ENCODE measurements at places on chromosomes 11 and 22.

DNA sequence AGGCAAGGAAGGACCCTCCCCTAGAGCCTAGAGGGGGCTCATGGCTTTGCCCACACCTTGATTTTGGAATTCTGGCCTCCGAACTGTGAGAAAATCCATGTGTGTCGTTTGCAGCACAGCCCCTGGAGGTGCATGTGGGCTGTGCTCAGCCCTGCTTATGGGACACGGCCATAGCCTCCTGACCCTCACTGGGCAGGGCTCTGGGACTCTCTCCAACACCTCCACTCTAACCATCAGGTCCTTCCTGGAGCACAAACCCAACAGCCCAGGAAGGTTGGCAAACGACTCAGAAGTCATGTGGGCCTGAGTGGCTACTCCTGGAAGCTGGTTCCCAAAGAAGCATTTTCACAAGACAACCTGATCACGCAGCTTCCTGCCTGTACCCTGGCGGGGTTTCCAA lies 144.1 kb downstream of the CTTN start:
- no peak for DNase-seq

GRCh38 chr11:43366677-43367076 lies 8.0 kb downstream of the TTC17 start:
- DNase-seq: no peak

- no peak for DNase-seq
These were observed 3.6 kb downstream of the TNNI2 start for GRCh38 chr11:1842149-1843097.

- DNase-seq: no peak
These were observed 70.6 kb downstream of the PHF21A start for GRCh38 chr11:46050662-46051061.

DNA sequence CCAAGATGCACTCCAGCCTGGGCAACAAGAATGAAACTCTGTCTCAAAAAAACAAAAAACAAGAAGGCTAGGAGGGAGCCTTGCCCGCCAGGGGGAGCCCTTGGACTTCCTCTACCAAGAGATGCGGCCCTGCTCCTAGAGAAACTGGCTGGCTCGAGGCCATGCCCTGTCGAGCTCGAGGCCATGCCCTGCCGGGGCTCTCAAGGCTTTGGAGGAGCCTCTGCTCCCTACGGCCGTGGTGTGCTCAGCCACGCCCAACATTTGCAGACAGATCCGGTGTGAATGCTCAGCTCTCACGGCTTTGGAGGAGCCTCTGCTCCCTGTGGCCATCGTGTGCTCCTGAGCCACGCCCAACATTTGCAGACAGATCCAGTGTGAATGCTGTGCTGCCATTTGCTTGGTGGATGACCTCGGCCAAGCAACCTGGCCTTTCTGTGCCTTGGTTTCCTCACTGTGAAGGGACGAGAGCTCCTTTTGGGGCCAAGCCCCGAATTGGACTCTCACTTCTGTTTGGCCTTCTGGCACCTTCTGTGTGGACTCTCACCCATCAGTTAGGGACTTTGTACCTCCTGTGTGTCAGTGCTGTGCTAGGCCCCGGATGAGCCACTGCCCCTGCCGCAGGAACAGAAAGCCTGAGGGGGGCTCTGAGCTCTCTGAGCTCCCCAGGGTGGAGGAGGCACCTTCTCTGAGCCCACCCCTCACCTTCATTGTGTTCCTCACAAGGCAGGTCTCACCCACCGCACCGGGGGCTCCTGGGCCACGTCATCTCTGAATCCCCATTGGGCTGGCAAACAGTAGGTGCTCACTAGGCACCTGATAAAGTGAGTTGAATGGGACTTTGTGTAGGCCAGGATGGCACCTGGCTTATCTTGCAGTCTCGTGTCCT lies 14.1 kb downstream of the C11orf24 start:
- DNase-seq: peak; percentile 96

GRCh38 chr11:114207096-114207495 lies 89.1 kb upstream of the NNMT start:
- DNase-seq: no peak

GRCh38 chr11:96234866-96235441 lies 108.0 kb downstream of the MAML2 start:
- no peak for DNase-seq

- DNase-seq: no peak
These were observed 351.2 kb upstream of the API5 start for GRCh38 chr11:42960521-42961088.

- DNase-seq: no peak
These were observed 61.5 kb downstream of the IGLL1 start for GRCh38 chr22:23518376-23519187.

DNA sequence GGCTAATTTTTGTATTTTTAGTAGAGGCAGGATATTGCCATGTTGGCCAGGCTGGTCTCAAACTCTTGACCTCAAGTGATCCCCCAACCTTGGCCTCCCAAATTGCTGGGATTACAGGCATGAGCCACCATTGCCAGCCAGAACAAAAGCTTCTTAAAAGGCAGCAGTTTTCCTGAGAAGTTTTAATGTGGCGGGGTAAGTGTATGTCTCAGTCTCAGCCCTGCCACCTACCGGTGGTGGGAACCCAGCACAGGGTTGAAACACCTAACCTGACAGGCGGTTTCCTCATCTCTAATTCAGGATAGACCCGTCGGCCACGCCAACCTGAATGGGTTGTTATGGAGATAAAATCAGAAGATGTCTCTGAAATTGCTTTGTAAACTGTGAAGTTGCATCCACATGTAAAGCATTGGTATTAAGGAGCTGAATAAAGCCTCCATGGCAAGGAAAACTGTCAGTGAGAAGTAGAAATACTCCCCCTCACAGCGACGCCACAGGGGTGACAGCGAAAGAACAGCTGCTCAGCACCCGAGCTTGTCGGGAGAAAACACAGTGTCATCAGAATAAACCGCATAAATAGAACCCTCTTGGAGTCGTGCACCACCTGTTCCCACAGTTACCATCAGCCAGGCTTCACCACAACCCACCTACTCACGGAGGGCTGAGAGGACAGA lies 165.9 kb upstream of the NCAM1 start:
- no peak for DNase-seq

DNA sequence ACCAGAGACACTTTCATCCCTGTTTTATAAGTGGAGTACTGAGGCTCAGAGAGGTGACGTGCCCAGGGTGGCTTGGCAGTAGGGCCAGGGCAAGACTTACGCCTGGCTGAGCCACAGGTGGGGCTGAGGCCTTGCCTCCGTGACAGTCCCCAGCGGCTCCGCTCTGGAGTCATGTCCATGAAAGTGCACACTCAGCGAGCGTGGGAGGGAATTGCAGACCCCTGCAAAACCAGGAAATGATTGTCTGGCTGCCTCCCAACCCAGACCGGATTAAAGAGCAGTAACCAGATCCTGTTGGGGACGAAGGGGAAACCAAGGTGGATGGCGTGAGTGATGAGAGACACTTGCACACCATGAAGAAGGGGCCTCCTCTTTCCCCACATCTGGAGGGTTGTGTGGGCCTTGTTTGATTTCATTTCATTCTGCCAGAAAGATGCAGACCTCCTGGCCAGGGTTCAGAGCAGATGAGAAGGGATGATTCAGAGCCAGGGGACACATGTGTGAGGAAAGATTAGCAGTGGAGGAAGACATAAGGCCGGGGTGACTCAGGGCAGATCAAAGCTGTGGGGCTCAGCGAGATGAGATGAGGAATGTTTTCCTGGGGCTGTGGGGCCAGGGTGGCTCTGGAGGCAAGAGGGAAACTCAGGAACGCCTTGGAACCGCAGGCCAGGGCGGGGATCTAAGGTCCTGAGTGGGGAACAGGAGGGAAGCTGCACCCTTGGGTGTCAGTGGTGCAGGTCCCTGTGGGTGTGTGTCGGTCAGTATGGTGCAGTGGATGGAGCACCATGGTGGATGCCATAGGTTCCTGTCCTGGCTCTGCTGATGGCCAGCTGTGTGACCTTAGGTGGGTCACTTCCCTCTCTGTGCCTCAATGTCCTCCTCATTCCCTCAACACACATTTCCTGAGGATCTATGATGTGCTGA lies 29.9 kb upstream of the LRRC32 start:
- peak; percentile 90 for DNase-seq

DNA sequence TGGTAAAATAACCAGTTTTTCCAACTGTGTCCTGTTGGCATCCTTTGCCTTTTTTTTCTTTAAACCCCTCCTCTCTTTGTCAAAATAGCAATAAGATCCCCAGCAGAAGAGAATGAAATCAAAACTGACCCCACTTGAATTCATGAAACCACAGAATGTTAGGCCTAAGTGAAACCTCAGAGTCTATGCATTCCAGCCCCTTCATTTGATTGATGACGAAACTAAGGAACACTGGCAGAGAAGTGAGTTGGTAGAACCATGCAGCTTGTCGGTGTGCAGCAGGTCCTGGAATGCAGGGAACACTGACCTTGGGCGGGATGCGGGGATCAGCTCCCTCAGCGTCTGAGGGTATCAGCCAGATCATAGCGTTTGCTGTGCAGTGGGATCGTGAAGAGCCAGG lies 57.5 kb downstream of the GRK3 start:
- DNase-seq: peak; percentile 7

DNA sequence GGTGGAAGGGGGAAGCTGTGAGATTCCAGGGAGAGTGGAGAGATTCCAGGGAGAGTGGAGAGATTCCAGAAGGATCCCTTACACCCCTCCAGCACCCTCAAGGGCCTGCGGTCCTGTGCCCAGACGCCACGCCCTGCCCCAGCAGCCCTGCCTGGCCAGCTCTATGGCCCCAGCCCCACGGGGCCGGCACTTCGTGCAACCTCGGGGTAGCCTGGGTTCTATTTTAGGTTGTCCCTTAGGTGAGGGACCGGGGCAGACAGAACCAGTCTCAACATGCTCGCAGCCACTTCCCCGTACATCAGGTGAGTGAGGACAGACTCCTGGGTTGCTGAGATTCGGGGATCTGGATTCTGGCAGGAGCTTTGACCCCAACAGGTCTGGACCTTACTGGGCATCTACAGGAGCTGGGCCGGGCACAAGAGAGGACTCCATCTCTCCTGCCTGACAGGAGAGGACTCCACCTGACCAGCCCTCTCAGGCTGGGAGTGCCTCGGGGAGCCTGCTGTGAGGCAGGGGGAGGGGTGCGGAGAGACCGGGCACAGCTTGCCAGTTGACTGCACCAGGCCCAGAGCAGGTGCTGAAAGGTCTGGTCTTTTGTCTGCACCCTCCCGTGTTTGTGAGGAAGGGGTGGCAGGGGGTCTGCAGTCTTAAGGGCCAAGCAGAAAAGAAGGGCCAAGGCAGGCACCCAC lies 8.5 kb upstream of the ADORA2A start:
- no peak for DNase-seq

DNA sequence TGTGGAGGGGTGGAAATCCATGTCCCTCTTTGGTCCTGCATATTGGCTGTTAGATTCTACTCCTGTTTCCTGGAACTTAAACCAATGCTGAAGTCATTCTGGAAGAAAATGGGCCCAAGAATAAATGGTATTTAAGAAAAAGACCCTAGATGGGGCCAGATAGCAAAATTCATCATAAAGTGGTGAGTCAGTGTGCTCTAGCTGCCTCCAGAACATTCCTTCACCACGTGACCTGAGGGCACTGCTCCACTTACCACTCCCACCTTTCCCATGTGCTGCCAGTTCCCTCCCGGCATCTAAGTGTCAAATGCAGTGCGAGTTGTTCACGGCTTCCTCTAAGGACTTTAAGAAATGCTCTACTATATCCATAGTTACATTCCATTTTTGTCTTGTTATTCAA lies 30.9 kb upstream of the NAP1L4 start:
- no peak for DNase-seq

- DNase-seq: no peak
These were observed 6.6 kb upstream of the RPS6KA4 start for GRCh38 chr11:64352099-64352994.

- peak; percentile 44 for DNase-seq
These were observed 562 bp downstream of the SHANK2 start for GRCh38 chr11:71251761-71252268.

DNA sequence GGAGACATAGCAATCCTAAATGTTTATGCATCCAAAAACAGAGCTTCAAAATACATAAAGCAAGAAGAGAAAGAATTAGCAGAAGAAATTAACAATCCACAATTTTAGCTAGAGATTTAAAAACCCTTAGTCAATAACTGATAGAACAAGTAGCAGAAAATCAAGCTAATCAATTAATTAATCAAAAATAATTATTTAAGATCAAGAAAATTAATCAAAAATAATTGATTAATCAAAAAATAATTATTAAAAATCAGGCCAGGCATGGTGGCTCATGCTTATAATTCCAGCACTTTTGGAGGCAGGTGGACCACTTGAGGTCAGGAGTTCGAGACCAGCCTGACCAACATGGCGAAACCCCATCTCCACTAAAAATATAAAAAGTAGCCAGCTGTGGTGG lies 29.2 kb downstream of the C11orf24 start:
- DNase-seq: no peak

GRCh38 chr22:46104170-46104880 lies 46.0 kb upstream of the PPARA start:
- DNase-seq: no peak

- DNase-seq: no peak
These were observed 84.7 kb downstream of the CDKN1C start for GRCh38 chr11:2800655-2801531.

DNA sequence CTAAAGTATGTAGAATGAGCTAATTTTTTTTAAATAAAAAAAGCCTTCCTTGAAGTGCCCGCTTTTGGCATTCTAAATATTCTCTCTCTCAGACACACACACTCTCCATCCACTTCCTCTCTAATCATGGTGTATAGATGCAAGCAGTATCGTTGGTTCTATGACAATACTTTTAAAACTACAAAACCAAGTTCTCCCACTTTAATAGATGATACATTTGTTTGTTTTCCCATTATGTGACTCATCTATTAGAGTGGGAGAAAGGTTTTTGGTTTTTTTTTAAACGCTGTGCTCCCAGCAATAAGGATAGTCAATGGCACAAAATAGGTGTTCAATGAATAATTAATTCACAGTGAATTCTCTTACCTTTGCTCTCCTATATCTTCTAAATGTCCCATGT lies 44.6 kb downstream of the FZD4 start:
- DNase-seq: no peak

GRCh38 chr22:45285263-45286058 lies 712 bp downstream of the UPK3A start:
- no peak for DNase-seq
